DMS 273 treated with DMSO at 0.1 percent for 48 hours (cell line): ENCODE measurements at places on chromosomes 1 and 21.

DNA sequence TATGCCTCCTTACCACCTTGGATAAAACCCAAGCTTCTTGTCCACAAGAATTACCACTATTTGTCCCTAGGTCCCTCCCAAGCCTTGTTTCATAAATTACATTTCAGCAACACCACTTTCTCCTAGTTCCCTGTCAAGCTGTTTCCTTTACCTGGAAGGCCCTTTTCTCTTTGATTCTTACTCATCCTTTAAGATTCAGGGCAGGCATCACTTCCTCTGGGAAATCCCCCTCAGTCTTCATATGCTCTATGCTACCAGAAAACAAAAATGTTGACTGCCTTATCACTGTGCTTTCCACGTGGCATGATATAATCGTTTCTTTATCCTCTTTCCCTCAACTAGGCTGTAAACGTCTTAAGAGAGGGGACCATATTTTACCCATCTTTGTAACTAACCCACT, 102.7 kb downstream of the LYST start:
- DNase-seq: no peak

DNA sequence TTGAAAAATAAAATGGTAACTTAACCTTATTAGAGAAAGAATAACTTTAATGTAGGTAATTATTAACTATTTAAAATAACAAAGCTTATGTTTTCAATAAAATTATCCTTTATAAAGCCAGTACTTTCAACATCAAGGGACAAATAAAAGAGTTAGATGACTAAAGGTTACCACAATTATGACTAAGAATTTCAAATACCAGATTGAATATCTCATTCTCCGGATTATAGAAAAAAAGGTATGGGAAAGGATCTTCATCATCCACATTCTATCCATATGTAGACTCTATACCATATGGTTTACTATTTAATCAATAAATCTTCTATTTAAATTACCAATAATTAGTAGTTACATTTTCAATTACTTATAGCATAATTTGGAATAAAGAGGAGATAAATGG, 62.8 kb downstream of the TOR3A start:
- DNase-seq: no peak

DNA sequence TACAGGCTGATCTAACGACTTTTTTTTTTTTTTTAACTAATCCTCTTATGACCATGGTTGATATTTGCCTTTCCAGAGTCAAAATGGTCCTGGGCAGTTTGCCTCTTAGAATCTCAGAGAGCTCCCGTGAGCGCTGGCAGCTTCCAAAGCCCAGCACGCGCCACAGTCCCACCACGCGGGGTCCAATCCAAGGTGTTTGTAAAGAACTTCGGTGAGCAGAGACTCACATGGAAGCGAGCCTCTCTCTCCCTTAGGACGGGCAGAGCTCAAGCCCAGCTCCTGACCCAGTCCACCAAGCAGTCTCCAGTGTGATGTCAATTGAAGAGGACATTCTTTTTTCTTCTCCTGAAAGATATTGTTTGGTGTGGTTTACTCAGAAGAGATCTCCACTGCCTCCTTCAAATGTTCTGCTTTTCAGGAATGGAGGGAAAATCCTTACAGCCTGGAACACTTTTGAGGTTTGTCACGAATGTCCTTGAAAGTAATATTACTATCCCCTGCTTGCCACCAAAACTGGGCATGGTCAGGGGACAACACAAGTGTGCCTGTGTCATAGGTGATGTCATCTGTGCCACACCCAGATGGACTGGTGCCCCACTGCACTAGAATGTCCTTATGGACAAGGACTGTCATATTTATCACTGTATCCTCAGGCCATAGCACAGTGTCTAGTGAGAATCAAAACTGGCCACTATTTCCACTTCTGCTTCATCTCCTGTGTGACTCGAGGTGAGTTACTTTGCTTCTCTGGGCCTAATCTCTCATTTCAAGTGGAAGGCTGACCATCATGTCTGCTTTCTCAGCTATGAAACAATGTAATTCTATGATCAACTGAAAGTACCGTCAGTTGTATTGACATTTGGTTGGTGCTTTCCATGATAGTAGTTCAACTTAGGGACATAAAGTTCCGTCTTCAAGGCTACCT, 97.4 kb upstream of the EDEM3 start:
- no peak for DNase-seq

GRCh38 chr1:235906436-235906835, 39.7 kb upstream of the LYST start:
- no peak for DNase-seq

DNA sequence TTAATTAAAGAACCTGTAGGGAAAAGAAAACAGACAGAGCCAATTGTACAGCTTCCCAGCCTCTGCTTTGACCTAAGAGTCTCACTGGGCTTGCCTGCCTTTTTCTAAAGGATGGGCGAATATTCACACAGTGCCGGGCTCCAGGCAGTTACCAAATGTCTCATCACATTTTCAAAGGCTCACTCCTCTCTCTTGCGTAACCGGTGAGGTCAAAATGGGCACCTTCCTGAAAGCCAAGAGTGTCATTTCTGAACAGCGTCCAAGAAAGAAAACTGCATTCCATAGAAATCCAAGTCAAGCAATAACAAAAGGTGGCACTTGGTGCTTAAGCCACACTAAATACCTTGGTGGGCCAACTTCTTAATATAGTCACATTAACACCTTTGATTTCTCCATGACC, 710 bp upstream of the PALMD start:
- DNase-seq: no peak

DNA sequence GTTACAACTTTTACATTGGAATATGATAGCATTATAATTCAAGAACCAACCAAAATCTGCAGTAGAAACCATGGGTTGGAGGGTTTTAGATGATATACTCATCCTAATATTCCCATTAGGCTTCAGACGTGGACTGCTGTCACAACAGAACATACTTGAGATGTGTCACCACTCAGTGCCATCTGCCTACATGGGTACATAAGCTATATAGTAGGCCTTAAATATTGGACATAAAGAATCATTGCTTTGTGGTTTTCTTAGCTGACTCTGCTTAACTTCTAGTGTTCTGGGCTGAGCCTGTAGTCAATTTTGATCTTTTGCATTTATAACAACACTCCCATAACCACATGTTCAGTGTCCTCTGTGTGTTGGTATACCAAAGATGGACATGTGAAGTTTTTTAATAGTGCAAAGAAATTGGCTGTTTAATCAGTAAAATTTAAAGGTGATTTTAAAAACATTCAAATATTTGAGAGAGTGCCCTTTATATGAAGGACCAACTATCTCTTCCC, 14.2 kb downstream of the RAP1A start:
- no peak for DNase-seq

GRCh38 chr1:87888446-87888845, 559.8 kb downstream of the LMO4 start:
- DNase-seq: no peak

- DNase-seq: no peak
Measured at GRCh38 chr1:198656500-198656932, 17.7 kb downstream of the PTPRC start.

GRCh38 chr1:119052267-119052666, 64.1 kb upstream of the TBX15 start:
- no peak for DNase-seq

DNA sequence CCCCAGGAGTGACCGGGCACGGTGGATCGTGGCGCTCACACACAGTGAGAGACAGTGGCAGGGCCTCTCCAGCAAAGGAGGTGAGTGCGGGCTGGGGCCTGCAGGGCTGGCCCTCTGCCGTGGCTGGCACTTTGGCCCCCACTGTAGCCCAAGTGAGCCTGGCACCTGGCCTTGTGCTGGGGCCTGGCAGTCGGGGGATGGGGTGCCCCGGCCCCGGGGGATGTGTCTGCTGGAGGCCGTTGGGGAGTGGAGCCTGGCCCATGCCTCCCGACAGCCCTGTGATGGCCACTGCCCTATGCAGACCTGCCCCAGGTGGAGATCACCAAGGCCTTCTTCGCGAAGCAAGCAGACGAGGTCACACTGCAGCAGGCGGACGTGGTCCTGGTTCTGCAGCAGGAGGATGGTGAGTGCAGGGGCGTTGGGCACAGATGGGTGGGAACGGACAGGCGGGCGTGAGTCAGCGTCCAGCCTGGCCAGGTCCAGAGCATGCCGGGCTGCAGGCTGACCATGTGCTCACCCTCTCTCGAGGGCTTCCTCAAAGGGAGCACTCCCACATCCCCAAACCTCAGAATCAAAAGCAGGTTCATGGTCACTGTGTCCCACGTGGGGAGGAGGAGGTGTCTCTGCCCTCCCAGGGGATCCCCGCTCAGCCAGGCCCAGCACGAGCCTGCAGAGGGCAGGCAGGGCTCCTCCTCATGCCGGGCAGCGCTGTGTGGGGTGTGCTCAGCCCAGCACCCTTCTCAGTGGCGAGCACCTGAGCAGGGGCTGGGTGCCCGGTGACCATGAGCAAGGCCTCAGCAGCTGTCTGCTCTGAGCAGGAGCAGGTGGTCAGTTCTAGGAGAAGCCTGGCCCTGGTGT, 25.3 kb downstream of the ARHGEF16 start:
- DNase-seq: no peak

DNA sequence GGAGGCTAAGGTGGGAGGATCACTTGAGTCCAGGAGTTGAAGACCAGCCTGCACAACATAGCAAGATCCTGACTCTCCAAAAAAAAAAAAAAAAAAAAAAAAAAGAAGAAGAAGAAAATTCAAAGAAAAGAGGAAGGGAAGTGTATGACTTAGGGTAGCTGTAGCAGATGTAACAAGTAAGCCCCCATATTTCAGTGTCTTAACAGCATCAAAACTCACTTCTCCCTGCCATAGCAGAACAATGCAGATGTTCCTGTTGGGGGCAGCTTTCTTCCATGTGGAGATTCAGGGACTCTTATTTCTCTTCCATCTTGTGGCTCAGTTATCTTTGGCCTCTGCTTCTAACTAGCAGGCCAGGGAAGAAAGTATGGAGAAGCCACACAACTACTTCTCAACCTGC, 10.2 kb upstream of the PTGFRN start:
- DNase-seq: no peak

GRCh38 chr1:12426030-12426429, 192.0 kb downstream of the DHRS3 start:
- no peak for DNase-seq

DNA sequence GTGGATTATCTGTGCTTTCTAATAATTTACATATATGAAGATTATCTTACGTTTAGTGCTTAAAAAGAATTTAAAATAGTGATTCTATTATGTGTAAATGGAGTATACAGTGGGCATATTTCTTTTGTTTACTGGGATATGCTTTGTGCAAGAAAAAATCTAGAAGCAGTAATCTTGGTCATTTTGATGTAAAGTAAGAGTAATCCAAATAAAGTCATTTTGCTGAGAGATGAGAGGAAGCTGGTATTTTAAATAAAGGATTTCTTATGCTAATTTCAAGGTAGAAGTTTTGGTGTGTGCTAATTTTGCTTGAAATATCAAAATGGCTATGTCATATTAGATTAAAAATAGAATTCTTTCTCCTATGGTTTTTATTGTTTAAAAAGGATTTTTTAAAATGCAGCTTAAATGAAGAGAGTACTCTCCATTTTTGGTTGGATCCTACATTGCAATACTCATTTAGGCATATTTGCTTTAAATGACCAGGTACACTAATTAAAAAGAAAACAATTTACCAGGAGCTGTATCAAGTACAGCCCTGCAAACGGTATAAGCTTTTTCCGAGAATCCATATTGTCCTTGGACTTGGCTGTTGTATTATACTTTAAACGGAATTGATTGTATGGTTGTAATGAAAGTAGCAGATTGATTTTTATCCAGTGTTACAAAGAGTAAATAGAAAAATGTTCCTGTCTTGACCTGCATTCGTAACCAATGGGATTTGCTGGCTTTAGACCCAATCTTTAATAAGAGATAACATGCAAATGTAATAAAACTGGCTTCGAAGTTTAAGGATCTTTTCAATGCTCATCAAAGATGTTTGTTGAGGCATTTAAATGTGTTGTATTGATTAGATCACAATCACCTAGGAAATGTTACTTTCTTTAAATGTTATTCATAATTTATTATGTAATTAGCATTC, 574.7 kb downstream of the USP25 start:
- DNase-seq: no peak

DNA sequence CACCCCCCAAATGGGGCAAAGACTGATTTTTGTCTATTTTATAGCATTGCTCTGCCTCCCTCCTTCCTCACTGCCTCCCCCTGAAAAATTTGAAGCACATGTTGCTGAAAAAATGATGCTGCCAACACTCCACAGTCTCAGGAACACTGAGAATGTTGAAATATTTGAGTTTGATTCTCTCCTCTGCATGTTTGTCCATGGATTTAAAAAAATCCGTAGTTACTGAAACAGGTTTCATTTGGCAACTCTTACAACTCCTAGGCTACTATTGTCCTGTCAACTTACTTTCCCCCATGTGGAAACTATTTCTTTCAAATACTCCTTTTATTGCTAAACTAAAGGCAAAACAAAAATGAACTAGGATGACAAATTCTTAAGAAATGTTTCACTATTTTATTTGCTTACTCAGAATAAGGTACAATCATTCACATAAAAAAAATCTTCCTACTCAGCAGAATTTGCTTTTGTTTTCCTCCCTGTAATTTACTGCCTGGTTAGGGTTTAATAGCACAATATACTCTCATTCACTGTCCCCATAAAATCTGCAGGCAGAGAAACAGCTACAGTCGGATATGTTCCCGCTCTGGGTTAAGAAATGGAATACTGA, 50.2 kb downstream of the C21orf91 start:
- no peak for DNase-seq

GRCh38 chr1:89935235-89935634, 59.7 kb upstream of the ZNF326 start:
- DNase-seq: no peak

GRCh38 chr21:38499296-38499695, 1.0 kb upstream of the ERG start:
- no peak for DNase-seq

GRCh38 chr1:244730153-244730933, 77.4 kb downstream of the DESI2 start:
- no peak for DNase-seq

DNA sequence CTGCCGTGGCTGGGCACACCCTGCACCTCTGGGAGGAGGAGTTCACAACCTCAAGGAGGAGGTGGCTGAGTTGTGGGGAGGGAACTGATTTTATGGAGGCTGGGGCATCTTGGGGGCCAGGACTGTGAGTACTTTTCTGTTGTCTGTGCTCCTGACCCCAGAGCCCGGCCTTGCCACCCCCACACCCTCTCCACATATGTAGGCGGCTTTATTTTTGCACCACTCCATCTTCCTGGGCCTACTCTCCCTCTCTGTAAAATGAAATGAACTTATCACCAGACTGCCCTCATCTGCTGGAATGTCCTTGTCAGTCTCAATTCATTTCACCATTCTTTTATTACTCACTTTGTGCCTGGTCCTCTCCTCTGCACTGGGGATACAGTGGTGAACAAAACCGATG, 12.8 kb downstream of the FOXD2 start:
- no peak for DNase-seq

- no peak for DNase-seq
Measured at GRCh38 chr1:101295209-101295608, 58.4 kb downstream of the S1PR1 start.

- DNase-seq: no peak
Measured at GRCh38 chr1:15476927-15477326, 1.0 kb downstream of the CELA2B start.

GRCh38 chr1:1034439-1034781, 14.5 kb downstream of the AGRN start:
- DNase-seq: no peak
